ENCODE measurements at places on chromosomes 11 and 22. TPM values are rescaled to one million over a fixed set of nuclear protein-coding genes. Genes with fewer than 3 reads are reported as not detected.

DNA sequence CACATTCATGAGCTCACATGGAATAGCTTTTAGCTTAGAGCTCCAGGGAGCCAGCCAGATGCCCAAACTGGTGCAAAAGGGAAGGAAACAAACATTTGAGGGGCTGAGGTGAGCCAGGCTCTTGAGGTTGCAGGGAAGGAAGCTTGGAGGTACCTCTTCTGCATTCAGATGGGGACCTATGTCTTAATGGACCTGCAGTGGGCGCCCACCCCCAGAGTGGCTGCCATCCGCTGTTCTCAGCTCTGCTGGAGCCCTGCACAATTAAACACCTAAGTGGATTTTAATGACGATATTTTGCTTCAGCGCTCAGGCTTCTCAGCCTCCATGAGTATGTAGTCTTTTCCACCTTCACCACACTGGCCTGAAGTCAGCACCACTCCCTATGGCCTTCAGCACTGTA, 100.8 kb downstream of the LDLRAD3 start:
- no peak for DNase-seq

DNA sequence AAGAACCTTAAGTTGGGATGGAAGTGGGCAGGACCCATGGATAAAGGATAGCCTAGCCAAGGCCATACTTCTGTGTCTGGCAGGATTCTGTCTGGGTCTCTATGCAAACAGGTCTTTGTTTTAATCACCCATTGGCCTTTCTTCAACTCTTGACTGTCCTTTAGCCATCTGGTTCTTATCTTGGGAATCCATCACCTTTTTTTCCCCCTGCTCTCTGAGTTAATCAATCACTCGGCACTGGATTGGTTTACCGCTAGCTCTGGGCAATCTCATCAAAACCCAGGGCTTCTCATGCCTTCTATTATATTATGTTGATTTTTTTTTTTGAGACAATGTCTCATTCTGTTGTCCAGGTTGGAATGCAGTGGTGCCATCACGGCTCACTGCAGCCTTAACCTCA, 1.8 kb upstream of the RNF169 start:
- no peak for DNase-seq

DNA sequence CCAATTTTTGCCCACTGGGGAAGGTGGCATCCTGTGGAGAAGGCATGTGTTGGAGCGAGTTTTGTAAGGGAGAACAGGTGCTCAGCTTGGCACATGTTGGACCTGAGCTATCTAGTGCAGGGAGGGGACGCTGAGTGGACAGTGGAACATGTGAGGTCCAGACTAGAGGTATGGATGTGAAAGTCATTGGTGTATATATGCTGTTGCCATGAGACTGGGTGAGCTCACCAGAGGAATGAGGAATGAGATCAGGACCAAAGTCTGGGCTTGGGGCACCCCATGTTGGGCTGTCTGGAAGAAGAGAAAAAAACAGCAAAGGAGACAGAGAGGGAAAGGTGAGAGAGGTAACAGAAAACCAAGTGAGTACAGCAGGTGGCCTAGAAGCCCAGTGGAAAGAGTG, 12.3 kb upstream of the SYT7 start:
- no peak for DNase-seq

GRCh38 chr11:11239959-11240358, 113.1 kb downstream of the CSNK2A3 start:
- no peak for DNase-seq

DNA sequence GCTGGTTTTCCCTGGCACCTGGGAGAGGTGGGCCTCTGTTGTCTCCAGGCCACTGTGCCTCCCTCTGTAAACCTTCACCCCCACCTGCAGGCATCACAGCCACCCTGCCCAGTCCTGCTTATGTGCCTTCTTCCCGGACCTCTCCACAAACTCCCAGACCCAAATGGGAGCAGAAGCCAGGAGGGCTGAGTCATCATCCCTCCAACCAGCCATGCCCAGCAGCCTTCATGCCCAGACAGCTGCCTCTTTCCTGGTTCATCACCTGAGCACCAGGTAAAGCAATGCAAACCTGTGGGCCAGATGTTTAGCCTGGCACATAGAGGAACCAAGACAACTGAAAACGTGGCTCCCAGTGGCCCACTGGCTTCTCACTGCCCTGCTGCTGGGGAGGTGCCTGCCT, 2.1 kb upstream of the TMPRSS4 start:
- no peak for DNase-seq

- no peak for DNase-seq
Measured at GRCh38 chr22:49062155-49062801, 765.4 kb downstream of the BRD1 start.

DNA sequence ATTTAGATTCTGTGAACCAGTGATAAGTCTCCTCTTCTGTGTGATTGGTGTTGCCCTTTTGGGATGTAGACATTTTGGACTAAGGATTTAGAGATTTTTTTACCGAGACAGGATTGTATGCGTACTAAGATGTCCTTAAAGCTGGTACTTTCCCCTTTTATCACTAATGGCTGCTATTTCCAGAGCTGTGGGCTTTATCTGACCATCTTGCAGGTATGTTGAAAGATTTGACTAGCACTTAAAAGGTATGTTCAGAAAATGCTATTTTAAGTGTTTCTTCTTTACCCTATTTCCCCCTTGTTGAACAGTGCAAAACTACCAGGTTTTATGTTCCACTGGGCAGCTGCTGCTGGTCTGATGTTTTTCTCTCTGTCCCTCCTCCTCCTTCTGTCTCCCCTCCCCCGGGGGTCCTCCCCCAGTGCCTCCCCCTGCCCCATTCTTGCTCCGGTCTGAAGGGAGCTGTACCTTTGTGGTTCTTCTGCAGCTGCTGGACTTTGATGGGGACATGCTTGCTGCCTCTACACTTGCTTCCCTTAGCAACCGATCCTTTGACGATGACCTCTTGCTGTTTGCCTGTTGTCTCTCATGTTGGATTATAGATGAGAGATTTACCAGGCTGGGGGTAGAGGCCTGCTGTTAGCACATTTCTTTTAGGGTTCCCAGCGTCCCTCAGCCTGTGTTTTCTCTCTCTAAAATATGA, 59.6 kb downstream of the ZNRF3 start:
- no peak for DNase-seq

Gene BIK
- 1.4 TPM for polyA plus RNA-seq

DNA sequence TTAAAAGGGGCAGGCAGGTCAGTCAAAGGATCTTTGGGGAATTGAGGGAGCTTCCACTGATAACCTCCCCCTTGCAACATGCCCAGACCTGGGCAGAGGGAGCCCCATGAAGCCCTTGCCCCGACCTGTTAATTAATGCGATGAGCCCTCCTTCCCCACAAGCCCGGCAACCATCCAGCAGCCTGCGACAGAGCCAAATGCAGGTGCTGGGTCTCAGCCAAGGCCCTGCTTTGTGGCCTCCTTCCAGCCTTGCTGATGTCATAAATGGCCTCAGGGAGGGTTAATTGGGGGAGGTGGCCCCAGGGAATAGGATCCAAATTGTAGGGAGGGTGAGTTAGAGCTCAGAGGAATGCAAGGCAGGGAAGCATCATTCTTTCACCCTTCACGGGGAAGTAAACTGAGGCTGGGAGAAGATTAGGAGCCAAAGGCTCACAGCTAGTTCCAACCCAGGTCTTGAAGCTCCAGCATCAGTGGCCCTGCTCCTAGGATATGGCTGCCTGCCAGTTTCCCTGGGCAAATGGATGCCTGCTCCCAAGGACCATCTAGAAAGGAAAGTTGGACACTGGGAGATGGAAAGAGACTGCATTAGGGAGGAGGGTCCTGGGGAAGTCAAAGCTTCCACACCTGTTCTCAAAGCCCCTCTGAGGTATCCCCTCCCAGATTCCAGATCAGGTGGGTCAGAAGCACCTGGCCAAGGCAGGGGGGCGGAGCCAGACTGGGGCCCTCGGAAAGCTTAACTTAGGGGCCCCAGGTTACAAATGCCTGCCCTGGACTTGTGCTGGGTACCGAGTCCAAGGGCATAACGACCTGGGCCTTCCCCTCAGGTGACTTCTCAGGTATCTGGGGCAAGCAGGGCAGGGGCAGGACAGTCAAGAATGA, 34.1 kb downstream of the LMO1 start:
- no peak for DNase-seq

- no peak for DNase-seq
Measured at GRCh38 chr11:36019722-36020121, 75.9 kb downstream of the LDLRAD3 start.

DNA sequence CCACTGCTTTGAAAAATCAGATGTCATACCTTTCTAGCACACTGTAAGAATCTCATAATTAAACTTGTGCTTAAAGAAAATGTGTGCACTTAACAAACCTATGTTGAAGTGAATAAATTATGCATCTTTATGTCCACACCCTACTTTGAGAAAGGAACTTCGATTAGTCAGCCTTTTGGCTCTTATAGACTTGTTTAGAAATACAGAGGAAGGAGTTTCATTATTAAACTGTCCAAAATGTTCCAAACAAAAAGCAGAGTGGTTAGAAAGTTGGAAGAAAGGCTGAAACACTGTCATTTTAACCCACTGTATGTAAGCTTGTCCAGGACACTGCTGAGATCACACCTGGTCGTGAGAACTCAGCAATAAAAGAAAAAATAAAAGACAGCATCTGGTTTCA, 863.2 kb upstream of the CHORDC1 start:
- DNase-seq, result no peak

DNA sequence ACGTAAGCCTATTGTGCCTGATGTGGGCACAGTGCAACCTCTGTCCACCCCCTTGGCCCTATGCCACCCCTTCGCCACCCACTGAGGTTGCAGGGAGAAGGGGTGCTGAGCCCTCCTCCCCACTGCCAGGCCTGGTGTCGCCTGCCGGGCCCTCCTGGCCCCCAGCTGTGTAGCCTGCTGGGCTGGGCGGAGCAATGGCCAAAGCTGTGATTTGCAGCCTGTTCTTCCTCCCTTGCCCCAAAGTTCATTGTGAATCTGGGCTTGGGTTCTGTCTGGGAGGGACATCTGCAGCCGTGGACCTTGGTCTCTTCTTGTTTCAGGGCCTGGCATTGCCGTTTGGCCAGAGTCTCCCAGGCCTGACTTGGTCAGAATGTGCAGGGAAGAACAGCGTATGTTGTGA, 121.9 kb downstream of the PKNOX2 start:
- DNase-seq, result no peak

DNA sequence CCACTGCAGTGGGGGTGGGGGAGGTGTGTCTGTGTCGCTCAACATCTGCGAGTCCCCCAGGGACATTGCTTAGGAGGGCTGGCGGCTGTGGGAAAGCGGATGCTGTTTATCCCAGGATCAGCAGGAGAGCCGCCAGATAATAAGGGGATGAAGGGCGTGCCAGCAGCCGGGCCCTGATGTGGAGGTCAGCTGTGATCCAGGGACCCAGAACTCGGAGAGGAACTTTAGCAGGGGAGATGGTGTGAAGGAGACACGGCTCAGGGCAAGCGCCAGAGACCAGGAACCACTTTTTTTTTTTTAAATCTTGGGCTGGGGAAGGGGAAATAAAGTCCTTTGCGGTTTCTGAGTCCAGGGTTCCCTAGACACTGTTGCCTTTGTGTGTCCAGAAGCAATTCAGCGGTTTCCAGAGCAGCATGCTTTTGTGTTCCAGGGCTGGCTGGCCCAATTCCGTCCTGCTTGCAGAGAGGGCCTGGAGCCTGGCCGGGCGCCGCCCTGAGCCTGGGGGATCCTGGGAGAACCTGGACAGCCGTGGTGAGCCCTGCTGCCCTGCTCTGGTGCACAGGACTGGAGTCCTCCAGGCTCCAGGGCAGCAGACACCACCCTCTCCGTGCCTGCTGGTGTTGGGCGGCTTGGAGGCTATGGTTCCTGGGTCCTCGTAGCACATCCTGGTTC, at the start of gene GRAMD4:
Gene GRAMD4, plus strand, starts transcription at position 557 of the 672 bp plus-strand sequence. CDS start 6,414 bp downstream, outside the sequence.
- DNase-seq, result no peak

Gene PDE3B
- 2.3 TPM for polyA plus RNA-seq

DNA sequence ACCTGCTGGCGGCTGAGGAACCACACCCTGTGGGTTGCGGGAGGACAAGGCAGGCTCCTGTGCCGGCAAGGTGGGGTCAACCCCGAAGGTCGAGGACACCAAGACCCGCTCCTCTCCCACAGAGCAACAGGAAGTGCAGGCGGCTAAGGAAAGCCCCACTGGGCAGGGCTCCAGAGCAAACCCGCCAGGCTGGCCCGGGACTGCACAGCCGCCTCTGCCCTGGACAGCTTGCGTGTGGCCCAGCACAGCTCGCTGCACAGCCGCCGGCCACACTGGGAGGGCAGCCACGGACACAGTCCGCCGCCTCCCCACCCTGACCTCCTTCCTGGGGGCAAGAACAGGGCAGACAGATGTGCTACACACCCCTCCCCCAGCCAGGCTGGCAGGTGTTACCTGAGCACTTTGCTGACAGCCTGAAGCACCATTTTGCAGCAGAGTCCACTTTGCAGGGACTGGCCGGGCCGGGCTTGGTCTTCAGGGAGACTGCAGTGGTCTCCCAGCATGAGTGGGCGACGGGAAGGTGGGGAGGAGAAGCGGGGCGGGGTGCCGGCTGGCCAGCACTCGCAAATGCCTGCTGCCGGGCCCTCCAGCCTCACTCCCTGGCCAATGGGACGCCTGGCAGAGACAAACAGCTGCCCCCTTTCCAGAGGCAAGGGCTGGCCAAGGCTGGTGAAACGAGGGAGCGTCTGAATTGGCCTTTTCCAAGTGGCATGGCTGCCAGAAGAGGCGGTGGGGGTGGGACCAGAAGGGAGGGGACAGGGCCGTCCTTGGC, at the start of gene MOB2:
Gene MOB2, minus strand, starts transcription at position 726 of the 772 bp plus-strand sequence. Its CDS starts 223 bp downstream, at position 503.
- no peak for DNase-seq

Gene CASP1
- polyA plus RNA-seq, result 9.6 TPM

Gene RIN1
- 3.4 TPM for polyA plus RNA-seq

Gene PKDREJ
- 0.44 TPM for polyA plus RNA-seq

DNA sequence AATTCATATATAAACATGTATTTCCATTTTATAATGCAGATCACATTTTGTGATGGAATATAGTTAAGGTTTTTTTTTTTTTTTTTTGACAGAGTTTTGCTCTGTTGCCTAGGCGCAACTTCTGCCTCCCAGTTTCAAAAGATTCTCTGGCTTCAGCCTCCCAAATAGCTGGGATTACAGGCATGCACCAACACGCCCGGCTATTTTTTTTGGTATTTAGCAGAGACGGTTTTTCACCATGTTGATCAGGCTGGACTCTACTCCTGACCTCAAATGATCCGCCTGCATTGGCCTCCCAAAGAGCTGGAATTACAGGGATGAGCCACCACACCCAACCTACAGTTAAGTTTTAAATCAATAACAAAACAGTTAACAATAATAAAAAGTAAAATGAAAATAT, 18.8 kb downstream of the XKR3 start:
- no peak for DNase-seq

GRCh38 chr11:97961431-97961830, 1059.3 kb upstream of the CNTN5 start:
- DNase-seq, result no peak

Gene DGCR2
- polyA plus RNA-seq, result 69.0 TPM

DNA sequence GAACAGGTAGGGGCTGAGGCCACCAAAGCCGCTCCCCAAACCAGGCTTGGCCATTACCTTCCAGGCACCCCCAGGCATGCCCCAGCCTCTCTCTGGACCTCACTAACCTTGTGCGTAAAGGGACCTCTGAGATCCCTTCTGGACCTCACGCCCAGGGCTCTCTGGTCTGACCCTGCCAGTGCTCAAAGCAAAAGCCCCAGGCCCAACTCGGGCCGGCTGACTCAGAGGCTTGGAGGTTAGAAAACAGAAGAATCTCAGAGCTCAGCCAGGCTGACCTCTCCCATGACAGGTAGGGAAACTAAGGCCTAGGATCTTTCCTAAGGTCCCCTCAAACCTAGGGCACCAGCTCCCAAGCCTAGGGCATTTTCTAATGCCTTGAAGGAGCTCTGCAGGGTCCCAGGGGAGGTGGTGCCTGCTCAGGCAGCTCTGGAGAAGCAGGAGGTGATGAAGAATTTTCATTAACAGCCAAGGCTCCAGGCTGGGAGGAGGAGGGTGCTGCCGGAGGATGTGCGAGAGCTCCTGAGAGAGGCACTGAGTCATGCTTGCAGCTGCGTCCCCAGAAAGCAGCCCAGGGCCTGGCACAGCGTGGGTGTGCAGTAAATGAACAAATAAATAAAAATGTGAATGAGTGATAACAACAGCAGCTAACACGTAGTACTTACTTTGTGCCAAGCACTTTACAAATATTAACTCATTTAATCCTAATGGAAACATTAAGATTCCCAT, 25.6 kb downstream of the ARRB1 start:
- no peak for DNase-seq
